NCI-H2081 (cell line): ENCODE measurements at places on chromosomes 7 and 10.
A peak's percentile ranks its signal among the peaks of the same experiment; 100 is the strongest.

DNA sequence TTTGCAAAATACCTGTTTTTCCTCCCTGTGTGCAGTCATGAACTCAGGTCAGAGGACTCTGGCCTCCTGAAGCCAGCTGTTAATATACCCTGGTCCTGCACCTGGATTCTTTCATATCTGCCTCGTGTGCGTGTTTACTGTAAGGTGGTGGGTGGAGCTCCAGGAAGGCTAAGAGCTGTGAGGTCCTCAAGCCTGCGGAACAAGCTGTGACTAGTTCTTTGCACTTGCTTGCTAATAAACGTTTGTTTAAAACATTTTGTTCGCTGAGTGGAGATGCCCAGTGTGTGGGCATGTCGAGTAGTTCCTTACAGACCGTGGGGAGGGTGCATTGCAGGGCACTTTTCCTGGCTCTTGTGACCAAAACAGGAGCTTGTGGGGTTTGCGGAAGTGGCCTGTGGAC lies 139.0 kb downstream of the DOCK1 start:
- DNase-seq, result no peak

DNA sequence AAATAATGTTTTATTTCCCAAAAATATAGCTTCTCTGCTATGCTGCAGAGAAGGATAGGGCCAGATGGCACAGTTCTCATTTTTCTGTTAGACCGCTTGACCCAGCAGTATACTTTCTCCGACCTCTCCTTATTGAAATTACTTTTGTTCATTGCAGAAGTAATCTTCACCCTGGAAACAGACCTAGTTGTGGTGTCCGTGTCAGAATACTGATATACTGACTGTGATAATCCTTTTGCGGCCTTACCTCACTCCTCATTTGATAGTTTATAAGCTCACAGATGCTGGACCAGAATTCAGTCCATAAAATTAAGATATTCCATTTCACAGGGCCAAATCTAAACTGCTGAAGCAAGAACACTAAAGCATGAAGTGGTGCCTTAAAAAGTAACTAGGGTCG lies 260.6 kb upstream of the DKK1 start:
- DNase-seq, result no peak

DNA sequence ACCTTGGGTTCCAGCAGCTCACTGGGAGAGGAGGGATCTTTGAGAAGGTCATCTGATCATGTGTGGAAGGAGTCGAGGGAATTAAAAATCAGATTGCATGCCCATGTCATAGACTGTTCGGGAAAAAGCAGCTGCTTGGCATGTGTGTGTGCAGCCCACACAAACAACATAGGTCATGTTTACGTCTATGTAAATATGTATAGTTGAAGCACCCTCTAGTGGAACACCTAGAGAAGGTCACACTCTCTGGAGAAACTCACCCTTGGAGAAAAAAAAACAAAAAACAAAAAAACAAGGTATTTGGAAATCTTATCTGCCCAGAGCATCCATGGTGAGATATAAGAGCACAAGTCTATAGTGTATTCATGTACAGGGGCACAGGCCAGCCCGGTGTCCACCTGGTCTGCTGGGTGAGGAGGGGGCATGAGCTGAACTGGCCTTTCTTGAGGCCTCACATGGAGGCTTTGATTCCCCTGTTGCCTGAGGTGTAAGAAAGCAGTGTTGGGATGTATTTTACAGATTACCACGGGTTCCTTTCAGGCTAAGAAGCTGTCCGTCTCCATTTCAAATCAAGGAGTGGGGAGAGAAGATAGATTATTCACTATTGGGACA lies 98.0 kb downstream of the NPY start:
- DNase-seq, result peak; percentile 20

GRCh38 chr7:23335136-23335535 lies 36.0 kb downstream of the MALSU1 start:
- DNase-seq, result no peak

DNA sequence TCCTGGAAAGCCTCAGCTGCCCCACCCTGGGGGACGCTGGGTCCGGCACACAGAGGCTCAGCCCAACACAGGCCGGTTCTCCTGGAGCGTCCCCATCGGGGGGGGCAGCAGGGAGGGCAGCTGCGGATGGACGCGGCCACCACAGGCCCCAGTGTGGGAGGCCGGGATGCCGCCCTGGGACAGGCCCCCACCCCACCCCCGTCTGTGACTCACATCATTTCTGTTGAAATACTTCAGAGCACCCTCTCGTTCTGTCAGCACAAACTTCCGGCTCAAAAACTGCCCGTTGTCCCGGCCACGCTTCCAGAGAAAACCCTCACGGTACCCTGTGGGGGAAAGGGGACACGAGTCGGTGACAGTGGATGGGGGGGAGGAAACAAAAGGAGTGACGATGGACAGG lies 28.5 kb downstream of the GET4 start:
- no peak for DNase-seq

GRCh38 chr7:143381427-143382125 lies 431 bp downstream of the ZYX start:
- DNase-seq, result peak; percentile 66

- no peak for DNase-seq
Measured at GRCh38 chr7:50210706-50211115, 93.8 kb upstream of the IKZF1 start.

- no peak for DNase-seq
Measured at GRCh38 chr7:2631946-2632732, at the start of gene TTYH3. TTYH3 (plus strand) TSS chr7:2631986; CDS start chr7:2632156, 170 bp downstream.

DNA sequence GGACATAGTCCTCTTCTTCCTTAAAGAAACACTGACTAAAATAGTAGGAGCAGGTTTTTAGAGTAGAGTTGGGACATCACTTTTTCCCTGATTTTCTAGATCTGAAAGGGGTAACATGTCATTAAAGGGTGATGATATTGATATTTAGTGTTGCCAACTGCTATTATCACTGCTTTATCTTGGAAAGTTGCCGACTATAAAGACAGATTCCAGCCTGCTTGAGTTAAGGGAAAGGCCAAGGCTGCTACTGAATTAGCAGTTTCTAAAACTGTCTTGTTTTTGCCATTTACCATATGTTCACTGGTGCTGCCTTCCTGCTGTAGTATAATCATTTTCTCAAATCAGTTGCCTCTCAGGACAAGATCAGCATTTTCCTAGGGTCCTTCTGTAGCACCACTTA lies 29.7 kb downstream of the AP3M1 start:
- no peak for DNase-seq
